ENCODE measurements at places on chromosomes 4 and X.

GRCh38 chr4:87985097-87985886 lies 9.8 kb downstream of the SPP1 start:
- no peak for DNase-seq

DNA sequence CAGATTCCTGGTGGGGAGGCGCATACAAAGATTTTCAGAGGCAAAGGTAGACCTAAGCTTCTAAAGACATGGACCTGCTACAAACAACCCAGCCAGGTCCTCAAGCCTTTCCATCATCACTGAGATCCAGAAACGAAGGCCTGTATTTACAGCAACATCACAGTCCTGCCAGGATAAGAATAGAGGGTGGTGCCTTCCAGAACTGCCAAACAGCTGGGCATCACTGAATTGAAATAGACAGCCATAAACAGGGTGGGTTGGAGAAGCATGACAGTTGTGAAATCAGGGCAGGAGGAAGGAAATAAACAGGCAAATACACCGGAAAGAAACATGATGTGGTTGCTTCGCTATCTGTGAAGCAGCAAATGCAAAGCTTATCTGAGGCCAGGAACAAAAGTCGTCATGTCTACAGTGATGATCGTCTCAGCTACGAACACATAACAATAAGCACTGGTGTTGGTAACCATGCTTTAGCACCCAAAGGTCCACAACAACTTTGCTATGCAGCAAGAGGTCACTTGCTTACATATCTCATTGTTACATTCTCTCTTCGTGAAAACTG lies 6.7 kb upstream of the TMEM154 start:
- DNase-seq = peak; percentile 32

DNA sequence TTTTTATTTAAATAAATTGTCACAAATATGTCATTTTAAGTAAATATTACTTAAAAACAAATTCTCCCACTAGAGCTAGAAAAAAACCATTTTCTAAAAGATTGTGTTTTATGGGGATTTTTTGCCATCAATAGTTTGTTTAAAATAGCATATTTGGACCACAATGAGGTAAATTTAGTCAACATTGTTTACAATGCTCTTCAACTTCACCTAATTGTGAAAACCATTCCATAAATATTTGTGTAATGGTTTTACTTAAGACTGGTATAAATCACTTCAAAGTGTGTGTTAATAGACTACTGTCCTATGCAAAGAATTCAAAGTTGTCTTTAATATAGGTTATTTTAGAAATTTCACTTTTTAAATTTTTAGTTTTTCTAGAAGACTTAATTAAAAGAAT lies 1004.2 kb downstream of the PCDH18 start:
- no peak for DNase-seq

GRCh38 chrX:50097071-50097470 lies 103.7 kb downstream of the AKAP4 start:
- no peak for DNase-seq

DNA sequence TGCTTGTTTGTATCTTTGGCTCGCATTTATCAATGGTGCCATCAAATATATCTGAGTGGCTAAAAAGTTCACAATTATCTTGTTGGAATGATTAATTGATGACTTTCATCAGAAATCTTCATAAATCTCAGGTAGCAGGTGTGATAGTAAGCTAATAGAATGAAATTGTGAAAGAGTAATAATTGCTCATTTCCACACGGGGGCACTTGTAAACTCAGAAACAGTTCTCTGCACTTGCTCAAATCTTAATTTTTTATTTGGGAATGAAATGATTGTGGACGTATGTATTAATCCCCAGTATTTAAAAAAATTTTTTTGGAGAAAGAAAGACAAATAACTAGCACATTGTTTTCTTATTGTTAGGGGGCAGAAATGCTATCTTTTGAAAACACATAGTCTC lies 132.8 kb downstream of the DTHD1 start:
- DNase-seq = no peak

- DNase-seq = no peak
Measured at GRCh38 chr4:181822005-181822375, 421.2 kb upstream of the TENM3 start.

DNA sequence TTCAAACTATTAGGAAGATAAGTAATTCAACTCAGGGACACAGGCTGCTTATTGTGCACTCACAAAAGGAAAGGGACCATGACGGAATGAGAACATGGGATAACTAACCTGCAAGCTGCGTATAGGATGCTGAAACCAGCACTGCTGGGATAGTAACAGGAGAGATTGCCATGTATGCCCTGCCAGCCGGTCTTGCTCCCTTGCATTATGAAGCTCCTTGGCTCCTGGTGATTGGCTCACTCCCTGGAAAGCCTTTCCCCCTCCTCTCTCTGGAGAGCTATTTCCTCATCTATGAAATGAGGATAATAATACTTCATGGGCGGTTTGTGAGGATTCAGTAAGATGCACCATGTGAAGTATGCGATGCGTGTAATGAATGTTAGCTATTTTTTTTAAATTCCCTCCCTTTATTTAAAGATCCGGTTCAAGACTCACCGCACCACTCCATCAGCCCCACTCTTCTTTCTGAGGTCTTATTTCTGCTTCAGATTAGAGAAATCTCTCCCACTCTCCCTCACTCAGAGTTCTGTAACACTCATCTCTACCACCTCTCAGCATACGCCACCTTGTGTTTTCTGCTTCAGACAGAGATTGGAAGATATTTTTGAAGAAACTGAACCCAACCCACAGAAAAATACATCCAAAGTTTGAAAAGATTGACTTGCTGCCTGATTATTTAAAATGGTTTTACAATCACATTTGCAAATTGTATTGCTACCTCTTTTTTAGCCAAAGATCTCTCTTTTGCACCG lies 18.4 kb downstream of the MSMO1 start:
- DNase-seq = no peak

GRCh38 chr4:99875071-99875470 lies 19.2 kb downstream of the LAMTOR3 start:
- no peak for DNase-seq

DNA sequence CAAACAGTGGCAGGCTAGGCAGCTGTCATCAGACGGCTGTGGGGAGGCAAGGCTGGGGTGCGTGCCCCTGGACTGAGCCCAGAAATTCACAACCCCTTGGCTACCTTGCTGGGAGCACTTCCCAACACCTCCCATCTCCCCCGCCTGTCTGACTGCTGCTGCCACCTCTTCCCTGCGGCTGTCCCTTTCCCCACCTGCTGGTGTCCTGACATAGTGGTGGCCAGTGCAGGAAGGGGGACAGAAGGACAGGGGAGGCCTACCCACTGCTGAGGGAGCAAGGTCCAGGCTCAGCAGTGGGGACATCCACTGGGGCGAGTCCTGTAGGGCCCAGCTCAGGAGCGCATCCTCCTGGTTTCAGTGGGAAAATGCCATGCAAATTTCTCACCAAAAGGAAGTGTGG lies 3.4 kb downstream of the ABCD1 start:
- no peak for DNase-seq

GRCh38 chr4:119103263-119103662 lies 32.4 kb upstream of the MYOZ2 start:
- peak; percentile 45 for DNase-seq

DNA sequence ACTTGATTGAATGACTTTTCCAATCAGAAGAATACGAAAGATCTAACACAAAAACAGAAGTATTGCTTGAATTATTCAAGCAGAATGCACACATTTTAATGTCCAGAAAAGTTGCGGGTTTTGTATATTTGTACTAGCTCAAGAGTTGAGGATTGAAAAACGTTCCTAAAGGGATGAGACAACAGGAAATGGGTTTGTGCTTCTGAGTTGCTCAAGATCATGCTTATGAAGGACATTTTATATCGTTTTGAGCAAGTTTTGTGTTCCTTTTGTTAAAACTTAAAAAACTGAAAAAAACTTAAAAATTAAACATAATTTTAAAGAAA lies 353 bp upstream of the SMIM10 start:
- no peak for DNase-seq

DNA sequence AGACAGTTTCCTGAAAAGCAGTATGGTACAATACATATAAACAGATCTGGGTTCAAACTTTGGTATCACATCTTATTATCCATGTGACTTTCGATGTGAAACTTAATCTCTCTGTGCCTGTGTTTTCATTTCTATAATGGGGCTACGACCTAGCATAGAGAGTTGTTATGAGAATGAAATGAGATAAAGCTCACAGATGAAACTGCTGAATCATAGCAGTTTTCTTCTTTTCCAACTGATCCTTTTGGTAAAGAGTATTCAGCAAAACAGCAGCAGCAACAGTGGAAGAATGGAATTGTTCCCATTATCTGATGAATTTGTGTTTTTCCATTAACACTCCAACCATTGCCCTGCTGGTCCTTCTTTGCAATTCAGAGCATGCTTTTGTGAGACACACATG lies 16.3 kb downstream of the AMBN start:
- DNase-seq = no peak

DNA sequence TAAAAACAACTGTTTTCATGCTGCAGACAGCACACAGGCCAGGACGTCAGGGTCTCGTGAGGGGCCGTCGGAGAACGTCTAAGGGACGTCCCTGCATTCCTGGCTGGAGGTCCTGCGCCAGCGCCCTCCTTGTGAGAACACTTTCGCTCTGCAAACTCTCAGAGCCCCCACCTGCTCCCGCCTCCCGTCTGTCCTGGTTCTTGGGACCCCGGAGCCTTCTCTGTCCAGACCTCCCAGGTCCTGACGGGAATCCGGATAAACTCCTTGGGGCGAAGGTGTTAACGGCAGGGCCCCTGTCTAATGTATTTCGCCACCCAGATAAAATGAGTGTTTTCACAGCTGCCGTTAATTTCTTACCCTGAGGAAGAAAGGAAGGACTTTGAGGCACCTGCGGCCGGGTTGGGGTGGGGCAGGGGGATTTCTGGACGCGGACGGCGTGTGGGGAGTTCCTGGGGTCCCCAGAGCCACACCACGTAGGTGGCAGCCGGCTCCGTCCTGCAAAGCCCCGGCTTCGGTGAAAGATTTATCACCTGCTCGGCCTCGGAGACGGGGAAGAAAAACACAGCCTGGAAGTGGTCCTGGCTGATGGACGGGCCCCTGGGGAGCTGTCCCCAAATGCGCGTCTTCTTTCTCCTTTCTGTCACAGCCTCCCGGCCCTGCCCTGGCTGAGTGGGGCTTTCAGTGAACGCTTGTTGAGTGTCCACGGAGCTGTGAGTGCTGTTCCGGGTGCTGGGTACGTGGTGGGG lies 35.1 kb upstream of the PPP2R3B start:
- no peak for DNase-seq

DNA sequence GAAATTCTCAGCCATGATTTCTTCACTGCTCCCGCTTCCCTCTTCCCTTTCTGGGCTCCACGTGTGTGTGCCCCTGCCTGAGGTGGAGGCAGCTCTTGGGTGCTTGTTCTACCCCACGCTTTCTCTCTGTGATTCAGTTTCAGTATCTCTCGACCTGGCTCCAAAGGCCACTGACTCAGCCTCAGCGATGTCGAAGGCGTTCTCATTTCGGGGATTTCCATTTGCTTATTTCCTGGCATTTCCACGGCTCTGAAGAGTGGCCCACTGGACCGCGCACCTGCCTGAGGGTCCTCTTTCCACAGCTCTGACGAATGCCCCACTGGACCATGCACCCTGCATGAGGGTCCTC lies 52.4 kb downstream of the GAK start:
- DNase-seq = no peak

DNA sequence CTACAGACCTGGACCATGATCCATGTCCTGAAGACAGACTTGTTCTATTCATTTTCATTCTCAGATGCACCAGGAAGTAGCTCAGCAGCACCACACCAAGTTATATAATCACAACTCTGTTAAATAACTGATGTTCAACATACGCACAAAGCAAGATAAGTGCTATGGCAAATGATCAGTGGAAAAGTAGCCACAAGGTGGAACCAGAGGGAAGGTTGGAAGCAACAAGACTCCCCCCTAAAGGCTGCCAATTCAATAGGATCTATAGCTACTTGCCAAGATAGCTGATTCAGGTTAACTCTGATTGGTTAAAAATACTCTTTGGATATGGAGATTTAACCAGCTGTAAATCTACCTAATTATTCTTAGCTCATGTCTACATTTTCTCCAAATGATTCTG lies 23.7 kb upstream of the FAM47B start:
- DNase-seq = no peak

- no peak for DNase-seq
Measured at GRCh38 chrX:129577473-129577872, 37.4 kb downstream of the OCRL start.

GRCh38 chr4:5003372-5003857 lies 15.8 kb downstream of the CYTL1 start:
- DNase-seq = no peak

- DNase-seq = no peak
Measured at GRCh38 chr4:156981262-156981769, 9.7 kb upstream of the PDGFC start.

Data from gastrocnemius medialis (tissue), 4 donors.